ENCODE measurements at places on chromosomes 3 and 15.

DNA sequence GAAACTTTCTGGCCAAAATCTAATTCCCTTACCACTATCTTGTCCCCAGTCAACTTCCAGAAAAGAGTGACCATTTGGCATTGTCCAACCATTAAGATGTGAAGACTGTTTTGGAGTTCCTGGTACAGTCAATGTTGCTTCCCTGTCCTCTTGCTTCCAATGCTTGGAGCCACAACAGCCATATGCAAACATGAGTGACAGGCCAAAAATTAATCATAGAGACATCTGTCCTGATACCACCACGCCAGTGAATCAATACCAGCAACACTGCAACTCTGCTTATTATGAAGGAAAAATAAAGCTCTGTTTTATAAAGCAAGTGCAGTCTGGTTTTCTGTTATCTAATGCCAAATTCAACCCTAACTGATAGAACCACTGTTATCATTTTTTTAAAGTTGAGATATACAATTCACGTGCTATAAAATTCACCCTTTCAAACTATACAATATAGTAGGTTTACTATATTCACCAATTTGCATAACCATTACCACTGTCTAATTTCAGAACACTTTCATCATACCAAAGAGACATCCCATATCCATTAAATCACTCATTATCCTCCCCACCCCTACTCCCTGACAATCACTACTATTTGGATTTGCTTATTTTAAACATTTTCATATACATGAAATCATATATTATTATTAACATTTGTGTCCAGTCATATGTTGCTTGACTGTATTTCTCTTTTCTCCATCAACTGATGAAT lies 76.9 kb downstream of the STAG1 start:
- DNase-seq: no peak

GRCh38 chr3:146558781-146559180 lies 14.4 kb upstream of the PLSCR1 start:
- no peak for DNase-seq

GRCh38 chr15:71804226-71804625 lies 6.1 kb upstream of the NR2E3 start:
- DNase-seq: no peak

GRCh38 chr3:58697561-58697960 lies 31.0 kb upstream of the FAM3D start:
- no peak for DNase-seq

DNA sequence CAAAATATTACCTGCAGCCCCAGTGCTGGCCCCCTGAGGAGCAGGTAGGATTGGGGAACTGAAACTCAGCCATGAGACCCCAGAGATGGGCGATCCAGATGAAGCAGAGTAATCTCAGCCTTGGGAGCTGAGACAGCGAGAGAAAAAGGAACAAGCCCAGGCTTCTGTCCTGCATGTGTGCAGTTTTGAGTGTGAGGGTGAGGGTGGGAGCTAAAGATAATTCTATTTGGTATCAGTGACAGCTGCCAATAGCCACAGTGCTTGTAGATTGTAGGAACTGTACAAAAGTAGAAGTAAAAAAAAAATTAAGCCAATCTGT lies 5.9 kb downstream of the ATP8B4 start:
- no peak for DNase-seq

- no peak for DNase-seq
Measured at GRCh38 chr3:30162579-30162978, 443.8 kb upstream of the TGFBR2 start.

GRCh38 chr3:64164349-64164748 lies 60.9 kb downstream of the PRICKLE2 start:
- DNase-seq: no peak

DNA sequence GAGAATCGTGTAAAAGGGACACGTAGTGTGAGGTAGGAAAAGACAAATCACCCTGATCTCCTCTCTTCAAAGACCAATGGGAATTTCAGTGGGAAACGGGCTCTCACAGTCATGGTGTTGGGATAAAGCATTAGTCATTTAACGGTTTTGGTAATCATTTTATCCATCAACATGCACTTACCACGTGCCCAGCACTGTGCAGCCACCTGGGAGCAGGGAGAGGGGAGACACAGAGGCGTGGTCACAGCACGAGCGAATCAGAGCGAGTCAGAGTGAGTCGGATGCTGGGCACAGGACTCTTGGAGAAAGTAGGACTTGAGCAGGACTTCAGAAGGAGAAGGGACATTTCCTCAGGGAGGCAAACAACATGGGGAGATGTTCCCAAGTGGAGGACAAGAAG lies 130.8 kb downstream of the MINAR1 start:
- DNase-seq: no peak

DNA sequence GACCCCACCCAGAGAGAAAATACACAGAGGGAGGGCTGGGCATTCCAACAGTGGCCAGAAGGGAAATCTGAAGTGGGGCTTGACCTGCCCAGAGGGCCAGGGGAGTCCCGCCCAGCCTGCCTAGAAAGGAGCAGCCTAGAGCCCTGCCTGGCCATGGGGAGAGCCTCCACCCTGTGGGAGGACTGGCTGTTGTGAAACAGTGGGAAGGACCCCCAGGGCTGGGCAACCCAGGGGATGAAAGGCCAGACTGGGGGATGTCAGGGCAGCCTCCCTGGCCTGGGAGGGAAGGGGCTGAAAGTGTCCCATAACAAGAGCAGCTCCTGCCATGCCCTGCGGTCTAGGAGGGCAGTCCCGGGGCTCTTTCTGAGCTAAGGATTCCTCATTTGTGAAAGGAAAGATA lies 69.0 kb downstream of the SLC12A8 start:
- no peak for DNase-seq

DNA sequence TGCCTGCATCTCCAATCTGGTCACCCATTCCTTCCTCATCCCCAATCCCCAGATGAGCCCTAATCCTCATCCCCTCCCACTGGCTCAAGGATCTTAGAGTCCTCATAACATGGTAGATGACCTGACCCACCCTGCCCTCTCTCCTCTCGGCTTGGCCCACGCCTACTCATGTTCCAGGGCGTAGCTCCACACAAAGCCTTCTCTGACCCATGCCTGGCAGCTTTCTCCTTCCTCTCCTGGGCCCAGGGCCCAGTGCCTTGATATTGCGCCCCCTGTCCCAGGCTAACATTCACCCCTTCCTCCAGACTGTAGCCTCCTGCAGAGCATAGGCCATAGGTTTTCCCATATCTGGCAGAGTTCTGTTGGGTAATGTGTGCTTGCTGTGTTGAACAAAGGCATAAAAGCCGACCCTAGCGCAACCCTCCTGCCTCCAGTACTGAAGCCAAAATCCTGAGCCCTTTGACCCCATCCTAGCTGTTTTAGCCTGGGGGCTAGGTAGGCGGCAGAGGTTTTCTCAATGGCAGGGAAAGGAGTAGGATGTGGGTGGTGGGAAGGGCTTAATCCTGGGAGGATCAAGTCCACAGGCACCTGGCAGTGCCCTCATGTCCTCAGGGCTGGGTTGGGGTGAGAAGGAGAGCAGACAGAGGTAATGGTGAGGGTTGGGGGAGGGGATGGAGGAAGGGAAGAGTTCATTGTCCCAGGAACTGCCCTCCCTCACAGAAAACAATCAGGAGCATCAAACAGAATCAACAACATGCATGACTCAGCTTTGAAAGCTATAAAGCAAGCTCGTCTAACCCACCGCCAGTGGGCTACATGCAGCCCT lies 35.5 kb downstream of the MESD start:
- DNase-seq: no peak

DNA sequence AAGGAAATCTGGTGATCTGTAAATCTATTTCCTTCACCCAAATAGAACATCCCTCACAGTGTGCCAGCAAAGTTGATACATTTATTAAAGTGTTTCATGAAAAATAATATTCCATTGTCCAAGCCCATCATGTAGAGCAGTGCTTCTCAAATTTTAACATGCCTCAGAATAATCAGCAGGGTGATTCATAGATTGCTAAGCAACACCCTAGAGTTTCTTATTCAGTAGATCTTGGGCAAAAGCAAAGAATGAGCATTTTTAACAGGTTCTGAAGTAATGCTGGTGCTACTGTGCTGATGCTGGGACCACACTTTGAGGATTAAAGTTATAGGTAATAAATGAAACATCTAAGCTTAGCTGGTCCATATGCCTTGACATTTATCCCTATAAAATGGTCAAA lies 210.5 kb downstream of the ZIC4 start:
- no peak for DNase-seq

DNA sequence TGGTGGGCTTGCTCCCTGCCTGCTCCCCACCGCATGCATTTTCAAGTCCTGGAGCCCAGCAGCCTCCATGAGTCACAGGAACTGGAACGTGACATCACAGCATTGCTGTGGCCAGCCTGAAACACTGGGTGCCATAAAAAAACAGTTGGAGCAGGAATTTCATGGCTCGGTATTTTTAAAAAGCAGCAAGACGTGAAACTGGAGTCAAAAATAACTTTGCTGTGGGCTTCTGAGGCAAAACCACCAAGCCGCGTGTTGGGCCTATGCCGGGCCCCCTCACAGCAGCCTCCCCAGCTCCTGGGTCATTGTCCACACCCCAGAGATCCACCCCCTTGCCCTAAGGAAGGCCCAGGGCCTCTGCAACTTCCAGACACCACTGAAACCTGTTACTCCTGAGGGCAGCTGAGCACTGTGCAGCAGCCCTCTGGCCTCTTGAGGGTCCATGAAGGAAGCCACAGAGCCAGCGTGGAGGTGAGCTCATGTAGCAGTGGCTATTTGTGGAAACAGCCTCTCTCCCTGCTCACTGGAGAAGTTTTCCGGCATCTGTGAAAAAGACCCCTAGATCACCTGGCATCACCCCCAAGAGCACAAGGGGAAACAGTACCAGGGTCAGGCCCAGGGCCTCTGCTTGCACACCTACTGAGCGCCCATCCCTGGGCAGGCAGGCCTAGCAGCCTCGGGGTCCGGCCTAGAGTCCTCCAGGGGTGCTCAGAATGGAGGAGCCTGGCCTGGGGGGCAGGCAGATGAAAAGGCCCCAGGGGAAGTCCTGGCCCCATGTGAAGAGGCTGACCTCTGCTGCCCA lies 34.0 kb upstream of the DUSP7 start:
- DNase-seq: peak; percentile 74

DNA sequence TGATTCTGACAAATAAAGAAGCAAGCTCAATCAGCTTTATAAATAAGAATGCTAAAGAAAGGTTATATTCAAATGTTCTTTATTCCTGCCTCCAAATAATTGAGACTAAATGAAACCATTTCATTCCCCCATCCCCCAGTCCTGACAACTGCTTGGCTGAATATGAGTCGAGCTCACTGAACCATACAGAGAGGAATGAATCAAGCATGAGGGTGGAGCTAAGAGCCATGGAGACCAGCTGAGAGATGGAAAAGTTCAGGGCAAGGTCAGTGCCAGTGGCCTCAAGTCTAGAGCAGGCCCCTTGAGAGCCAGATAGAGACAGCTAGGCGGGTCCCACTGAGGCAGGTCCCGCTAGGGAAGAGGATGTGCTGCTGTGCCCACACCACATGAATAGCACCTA lies 188.7 kb upstream of the EIF1B start:
- DNase-seq: no peak

DNA sequence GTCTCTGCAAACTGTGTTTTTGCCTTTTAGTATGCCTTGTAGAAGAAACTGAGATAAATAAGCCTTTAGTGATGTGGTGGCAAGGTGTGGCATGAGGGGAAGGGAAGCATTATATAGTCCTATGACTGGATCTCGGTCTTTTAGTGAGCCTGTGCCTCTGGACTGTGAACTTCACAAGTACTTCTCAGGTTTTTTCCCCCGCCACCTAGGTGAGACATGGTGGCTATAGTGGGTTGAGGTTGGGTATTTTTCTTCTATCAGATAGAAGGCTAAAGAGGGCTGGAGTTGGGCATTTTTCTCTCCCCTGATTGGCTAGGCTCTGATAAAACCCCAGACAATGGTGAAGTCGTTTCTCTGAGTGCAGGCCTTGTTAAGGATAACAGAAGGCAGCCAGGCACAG lies 38.7 kb upstream of the ZFAND6 start:
- DNase-seq: no peak

- DNase-seq: no peak
Measured at GRCh38 chr3:123498761-123499160, 49.9 kb upstream of the ADCY5 start.

DNA sequence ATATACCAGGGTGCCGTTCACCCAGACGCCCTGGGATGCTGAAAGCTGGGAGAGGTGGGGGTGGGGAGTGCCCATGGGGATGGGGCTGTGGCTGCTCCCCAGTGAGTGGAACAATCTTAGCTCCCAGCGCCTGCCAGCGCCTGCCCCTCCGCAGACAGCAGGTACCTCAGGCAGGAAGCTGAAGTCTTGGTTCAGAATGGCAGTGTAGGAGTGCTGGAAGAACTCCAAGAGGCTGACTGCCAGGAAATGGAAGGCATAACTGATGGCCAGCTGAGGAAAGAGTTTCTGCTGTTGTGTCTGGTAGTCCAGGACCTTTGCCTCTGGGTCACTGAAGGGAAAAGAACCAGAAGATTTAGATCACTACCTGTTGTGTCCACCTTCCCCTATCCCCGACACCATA lies 8.4 kb downstream of the ACOX2 start:
- no peak for DNase-seq

DNA sequence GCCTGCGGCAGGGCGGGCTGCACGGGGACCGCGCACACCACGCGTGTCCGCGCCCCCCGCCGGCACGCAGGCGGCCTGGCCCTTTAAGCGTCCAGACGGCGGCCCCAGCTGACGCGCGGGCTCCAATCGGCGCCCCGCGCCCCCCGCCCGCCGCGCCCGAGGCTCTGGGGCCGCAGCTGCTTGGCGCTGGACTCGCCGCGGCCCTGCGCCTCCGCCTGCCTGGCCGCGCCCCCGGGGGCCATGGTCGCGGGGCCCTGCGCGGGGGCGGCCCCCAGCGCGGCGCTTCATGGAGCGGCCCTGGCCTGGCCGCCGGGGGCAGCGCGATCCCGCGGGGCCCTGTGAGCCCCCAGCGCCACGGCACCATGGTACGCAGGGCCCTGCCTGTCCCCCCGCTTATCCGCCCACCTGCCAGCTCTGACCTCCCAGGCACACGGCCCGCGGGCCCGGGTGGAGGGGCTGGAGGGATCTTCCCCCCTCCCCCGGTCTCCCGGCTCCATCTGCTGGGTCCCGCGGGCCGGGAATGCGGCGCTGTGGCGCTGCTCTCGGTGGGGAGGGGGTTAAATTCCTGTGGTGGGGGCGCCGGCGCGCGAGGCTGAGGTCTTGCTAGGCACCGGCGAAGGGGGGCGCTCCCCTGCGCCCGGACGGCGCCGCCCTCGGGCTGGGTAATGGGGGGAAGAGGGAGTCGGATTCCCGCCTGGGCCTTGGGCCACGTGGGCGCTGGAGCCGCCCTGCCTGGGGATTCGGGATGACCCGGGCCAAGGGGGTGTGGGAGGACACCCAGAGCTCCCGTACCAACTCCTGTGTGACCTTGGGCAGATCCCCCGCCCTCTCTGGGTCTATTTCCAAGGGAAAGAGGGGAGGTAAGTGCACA lies 1.1 kb downstream of the ZBTB47 start:
- DNase-seq: no peak

DNA sequence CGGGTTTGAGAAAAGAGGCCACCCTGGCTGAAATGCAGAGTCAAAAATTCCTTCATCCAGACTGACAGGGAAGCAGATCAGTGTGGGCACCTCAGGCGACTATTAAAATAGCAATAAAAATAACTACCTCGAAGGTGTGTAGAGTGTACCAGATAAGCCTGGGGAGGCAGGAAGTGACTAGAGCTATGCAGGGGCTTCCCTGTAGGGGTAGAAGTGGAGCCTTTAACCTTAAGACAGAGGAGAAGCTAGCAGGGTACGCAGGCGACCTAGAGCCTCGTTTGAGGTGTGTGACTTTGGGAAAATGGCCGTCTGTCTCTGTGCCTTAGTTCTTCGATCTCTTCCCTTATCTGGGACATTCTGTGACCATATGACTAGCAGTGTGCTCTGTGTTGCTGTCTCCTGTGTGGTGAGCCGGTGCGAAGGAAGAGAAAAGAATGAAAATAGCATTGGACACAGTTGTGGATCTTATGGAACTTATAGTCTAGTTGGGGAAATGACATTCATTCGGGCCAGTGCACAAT lies 17.6 kb downstream of the BHLHE40 start:
- DNase-seq: no peak

All from brain pericyte (primary cell).